Smooth muscle cell of the brain vasculature (primary cell): ENCODE measurements at places on chromosomes 12 and 14.

GRCh38 chr14:68740788-68741476, 51.9 kb downstream of the ZFP36L1 start:
- no peak for DNase-seq

DNA sequence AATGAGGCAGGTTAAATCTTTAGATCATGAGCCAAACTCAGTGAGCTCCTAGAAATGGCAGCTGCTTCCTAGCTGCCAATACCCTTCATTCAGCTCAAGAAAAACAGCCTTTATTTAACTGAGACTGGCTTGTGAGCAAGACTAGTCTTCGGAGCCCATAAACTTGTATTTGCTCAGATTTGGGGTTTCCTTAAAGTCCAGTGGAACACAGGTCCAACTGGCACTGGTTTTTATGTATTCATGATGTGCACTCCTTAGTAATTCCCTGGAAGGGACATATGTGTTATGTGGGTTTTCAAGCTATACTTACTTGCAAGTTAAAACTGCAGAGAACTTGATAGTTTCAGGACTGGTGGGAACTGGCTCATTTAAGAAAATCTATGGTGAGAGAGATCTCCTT, 380.1 kb upstream of the TMEM132C start:
- DNase-seq, result no peak

GRCh38 chr12:56257491-56258067, 605 bp downstream of the ANKRD52 start:
- DNase-seq, result no peak

GRCh38 chr12:52173526-52173925, 18.3 kb downstream of the KRT80 start:
- DNase-seq, result no peak

- no peak for DNase-seq
Observed at GRCh38 chr12:52523824-52524223, 3.6 kb upstream of the KRT5 start.
